Karpas-422 (cell line): ENCODE measurements at places on chromosomes 12 and 14.

- DNase-seq, result no peak
- H3K4me1 ChIP-seq, result no peaks in the 10 kb centered on the region
- H3K36me3 ChIP-seq, result no peaks in the 10 kb centered on the region
- no peak overlapping the region for H3K27ac ChIP-seq
- no peak overlapping the region for H3K4me3 ChIP-seq
- H3K27me3 ChIP-seq, result no peaks in the 10 kb centered on the region
These were observed 182.7 kb downstream of the KTN1 start for GRCh38 chr14:55762595-55763232.

GRCh38 chr12:81588235-81589008, 170.7 kb downstream of the PPFIA2 start:
- no peaks in the 10 kb centered on the region for H3K4me1 ChIP-seq
- H3K27me3 ChIP-seq, result no peaks in the 10 kb centered on the region
- no peak overlapping the region for H3K27ac ChIP-seq
- DNase-seq, result no peak
- no peak overlapping the region for H3K4me3 ChIP-seq

- DNase-seq, result no peak
These were observed 383.2 kb upstream of the ATP2B1 start for GRCh38 chr12:90091809-90092208.

DNA sequence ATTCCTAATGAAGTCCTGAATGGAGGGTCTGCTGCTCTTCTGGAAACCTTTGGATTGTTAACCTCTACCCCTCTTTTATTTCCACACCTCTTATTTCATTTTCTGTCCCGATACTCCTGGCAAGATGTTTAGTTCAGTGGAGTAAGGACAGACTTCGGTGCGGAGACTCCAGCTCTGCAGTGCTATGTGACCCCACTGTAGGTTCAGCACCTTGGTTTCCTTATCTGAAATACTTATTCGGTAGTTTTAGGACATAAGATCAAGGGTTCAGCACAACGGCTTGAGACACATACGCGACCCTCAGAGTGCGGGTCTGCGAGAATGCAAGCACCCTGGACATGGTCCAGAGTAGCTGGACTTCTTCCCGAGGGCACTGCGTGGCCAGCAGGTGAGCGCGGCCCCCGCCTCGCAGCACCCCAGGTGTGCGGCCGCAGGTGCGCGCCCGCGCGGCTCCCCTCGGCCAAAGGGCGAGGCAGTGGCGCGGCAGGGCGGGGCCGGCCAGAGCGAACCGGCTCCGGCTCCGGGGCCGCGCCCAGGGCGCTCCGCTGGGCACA, 465 bp upstream of the FGD4 start:
- no peak for DNase-seq
- peaks cover 11% of the 10 kb centered on the region for H3K4me1 ChIP-seq

GRCh38 chr12:1829306-1829900, 9.0 kb downstream of the LRTM2 start:
- H3K27me3 ChIP-seq, result no peaks in the 10 kb centered on the region
- H3K4me1 ChIP-seq, result no peaks in the 10 kb centered on the region
- no peak for DNase-seq
- no peak overlapping the region for H3K27ac ChIP-seq
- H3K36me3 ChIP-seq, result no peaks in the 10 kb centered on the region
- H3K4me3 ChIP-seq, result no peak overlapping the region

DNA sequence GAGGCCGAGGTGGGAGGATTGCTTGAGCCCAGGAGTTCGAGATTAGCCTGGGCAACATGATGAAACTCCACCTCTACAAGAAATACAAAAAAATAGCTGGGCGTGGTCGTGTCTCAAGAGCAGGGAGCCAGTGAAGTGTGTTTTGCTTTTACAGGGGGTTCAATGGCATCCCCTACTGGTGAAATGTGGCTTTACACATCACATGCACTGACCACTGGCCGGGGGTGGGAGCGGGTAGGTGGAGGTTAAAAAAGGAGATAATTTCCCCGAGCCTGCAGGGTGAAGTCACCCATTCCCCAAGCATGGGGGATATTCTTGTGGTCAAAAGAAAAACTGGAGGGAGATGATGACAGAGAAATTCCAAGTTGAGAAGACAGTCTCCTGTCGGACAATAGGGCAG, 63.6 kb upstream of the PWP1 start:
- H3K27me3 ChIP-seq, result no peaks in the 10 kb centered on the region
- H3K27ac ChIP-seq, result no peak overlapping the region
- DNase-seq, result peak; percentile 46
- no peaks in the 10 kb centered on the region for H3K4me1 ChIP-seq
- H3K36me3 ChIP-seq, result no peaks in the 10 kb centered on the region

- no peak for DNase-seq
- H3K4me3 ChIP-seq, result no peak overlapping the region
- no peak overlapping the region for H3K27ac ChIP-seq
- H3K27me3 ChIP-seq, result no peaks in the 10 kb centered on the region
- no peaks in the 10 kb centered on the region for H3K4me1 ChIP-seq
These were observed 34.4 kb downstream of the DDX51 start for GRCh38 chr12:132109741-132110140.

- H3K27me3 ChIP-seq, result no peaks in the 10 kb centered on the region
- no peaks in the 10 kb centered on the region for H3K36me3 ChIP-seq
- no peak overlapping the region for H3K4me3 ChIP-seq
- DNase-seq, result no peak
- H3K4me1 ChIP-seq, result peaks cover 25% of the 10 kb centered on the region
These were observed 36.6 kb upstream of the GZMB start for GRCh38 chr14:24670594-24670993.

DNA sequence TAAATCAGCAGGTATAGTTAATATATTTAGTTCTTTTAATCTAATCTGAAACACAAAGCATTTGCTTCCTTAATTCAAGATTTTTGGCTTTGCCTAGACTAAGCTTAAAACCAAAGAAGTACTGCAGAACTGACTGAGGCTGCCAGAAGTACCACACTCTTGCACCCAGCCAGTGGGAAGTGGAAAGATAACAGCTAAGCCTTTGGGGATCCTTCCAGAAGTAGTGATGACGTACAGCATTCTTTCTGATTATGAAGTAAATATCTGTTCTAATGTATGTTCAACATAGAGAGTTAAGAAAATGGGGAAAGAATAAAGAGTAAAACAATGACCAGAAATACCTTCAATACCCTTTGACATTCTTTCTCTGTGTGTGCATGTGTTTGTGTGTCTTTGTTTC, 19.3 kb downstream of the NTF3 start:
- no peak overlapping the region for H3K27ac ChIP-seq
- H3K36me3 ChIP-seq, result no peaks in the 10 kb centered on the region
- no peak overlapping the region for H3K4me3 ChIP-seq

DNA sequence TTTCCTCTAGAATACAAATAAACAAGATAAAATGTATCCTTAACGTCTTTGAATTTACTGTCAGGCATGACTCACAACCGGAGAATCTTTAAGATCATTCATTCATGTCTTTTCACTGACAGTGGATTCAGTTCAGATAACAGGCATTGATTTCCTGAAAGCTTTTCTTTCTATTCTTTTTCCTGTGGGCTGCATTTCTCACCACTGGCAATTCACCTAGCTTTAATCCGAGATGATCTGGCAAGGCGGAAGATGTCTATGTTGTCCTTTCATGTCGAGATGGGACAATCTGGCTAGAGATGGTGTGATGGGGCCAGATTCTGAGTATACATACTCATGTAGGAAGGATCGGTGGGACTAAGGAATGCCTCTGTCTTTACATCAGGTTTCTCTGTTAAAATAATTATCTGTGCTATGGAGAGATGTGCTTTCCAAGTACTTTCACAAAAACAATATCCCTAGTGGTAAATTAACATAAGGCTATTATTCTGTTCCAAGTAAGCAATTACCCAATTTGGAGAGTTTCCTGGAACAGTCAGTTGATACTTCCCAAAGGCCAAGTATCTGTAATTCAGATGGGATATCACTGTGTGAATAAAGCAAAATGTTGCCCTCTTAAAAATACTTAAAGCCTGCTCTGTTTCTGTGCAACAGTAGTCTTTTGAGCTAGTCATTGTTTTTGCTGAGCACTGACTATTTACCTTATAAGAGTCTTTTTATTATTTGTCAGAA, 17.8 kb downstream of the ACSS3 start:
- no peak overlapping the region for H3K4me3 ChIP-seq
- no peak overlapping the region for H3K27ac ChIP-seq
- H3K27me3 ChIP-seq, result no peaks in the 10 kb centered on the region
- no peaks in the 10 kb centered on the region for H3K4me1 ChIP-seq

DNA sequence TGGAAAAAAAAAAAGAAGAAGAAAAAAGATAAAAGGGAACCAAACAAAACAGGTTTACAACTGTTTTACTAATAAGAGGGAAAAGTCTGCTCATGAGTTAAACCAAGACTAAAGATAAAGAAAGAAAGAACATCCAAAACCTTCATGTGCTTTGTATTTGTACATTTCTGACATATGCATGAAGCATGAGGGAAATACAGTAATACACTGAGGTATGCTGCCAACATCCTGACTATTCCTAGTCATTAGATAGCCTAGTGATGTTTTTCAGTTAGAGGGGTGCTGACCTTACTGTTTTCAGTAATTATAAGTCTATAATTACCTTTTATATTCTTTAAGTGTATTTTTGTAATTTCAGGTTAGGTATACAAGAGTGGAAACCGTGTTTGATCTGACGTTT, 793.3 kb downstream of the DIO2 start:
- no peaks in the 10 kb centered on the region for H3K36me3 ChIP-seq
- no peaks in the 10 kb centered on the region for H3K27me3 ChIP-seq
- H3K4me3 ChIP-seq, result no peak overlapping the region
- no peak overlapping the region for H3K27ac ChIP-seq
- H3K4me1 ChIP-seq, result no peaks in the 10 kb centered on the region

DNA sequence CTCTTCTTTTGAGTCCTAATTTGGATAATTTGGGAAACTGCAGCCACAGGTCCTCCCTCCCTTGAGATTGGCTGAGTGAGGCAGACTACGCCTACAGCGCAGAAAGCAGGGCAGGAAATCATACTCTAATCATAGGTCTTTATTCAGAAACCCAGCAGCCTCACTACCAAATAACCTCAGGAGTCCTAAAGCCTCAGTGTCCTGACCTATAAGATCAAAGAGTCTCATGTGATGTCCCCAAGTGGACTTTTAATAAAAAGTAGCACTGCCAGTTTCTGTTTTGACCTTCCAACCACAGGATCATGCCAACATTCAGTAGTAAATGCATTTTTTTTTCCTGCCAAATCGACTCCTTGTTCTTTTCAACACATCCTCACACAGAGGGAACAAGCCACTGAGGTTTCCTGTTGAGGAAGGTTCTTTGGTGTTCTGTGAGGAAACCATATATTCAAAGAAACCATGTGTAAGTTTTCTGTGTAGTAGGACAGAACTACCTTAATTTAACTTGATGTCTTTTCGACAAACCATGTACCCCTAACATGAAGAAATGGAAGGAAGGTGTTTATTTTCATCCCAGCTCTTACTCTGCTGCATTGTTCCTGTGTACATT, 72.2 kb downstream of the VCPKMT start:
- H3K27ac ChIP-seq, result no peak overlapping the region
- no peak overlapping the region for H3K4me3 ChIP-seq
- peaks cover 19% of the 10 kb centered on the region for H3K4me1 ChIP-seq
- H3K27me3 ChIP-seq, result no peaks in the 10 kb centered on the region

- no peak for DNase-seq
- no peak overlapping the region for H3K27ac ChIP-seq
- H3K4me3 ChIP-seq, result peak overlapping the region; percentile 77
- peaks cover 33% of the 10 kb centered on the region for H3K4me1 ChIP-seq
These were observed 1.8 kb downstream of the APPL2 start for GRCh38 chr12:105234197-105234596.

GRCh38 chr12:3572560-3572959, 81.6 kb downstream of the PRMT8 start:
- H3K27me3 ChIP-seq, result no peaks in the 10 kb centered on the region
- H3K36me3 ChIP-seq, result no peaks in the 10 kb centered on the region
- no peak overlapping the region for H3K4me3 ChIP-seq
- no peak for DNase-seq
- H3K27ac ChIP-seq, result no peak overlapping the region

GRCh38 chr14:49545716-49546115, 40.5 kb downstream of the RPS29 start:
- peaks cover 2% of the 10 kb centered on the region for H3K27me3 ChIP-seq
- no peak overlapping the region for H3K4me3 ChIP-seq
- DNase-seq, result no peak
- no peaks in the 10 kb centered on the region for H3K4me1 ChIP-seq
- H3K27ac ChIP-seq, result no peak overlapping the region

DNA sequence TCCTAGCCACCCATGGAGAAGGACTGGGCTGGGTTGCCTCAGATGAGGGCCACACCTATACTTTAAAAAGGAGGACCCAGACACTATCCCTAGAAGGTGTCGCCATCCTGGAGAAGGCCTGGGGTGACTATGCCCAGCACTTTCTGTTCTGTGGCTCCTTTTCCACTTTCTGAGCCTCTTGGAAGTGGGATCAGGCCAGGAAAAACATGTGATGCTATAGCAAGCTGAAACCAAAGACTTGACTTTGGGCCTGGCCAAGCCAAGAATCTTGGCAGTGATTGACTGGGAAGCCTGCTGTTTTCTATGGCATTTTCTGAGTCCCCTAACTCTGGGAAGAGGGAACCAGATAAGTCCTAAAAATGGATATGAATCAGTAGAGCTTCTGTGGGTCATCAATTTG, 332.3 kb downstream of the ZFP36L1 start:
- H3K4me1 ChIP-seq, result no peaks in the 10 kb centered on the region
- H3K36me3 ChIP-seq, result no peaks in the 10 kb centered on the region
- H3K27me3 ChIP-seq, result no peaks in the 10 kb centered on the region
- no peak overlapping the region for H3K27ac ChIP-seq
- no peak for DNase-seq

GRCh38 chr12:14410841-14411569, 45.5 kb downstream of the ATF7IP start:
- DNase-seq, result no peak
- no peak overlapping the region for H3K27ac ChIP-seq
- H3K27me3 ChIP-seq, result no peaks in the 10 kb centered on the region
- peaks cover 40% of the 10 kb centered on the region for H3K36me3 ChIP-seq

DNA sequence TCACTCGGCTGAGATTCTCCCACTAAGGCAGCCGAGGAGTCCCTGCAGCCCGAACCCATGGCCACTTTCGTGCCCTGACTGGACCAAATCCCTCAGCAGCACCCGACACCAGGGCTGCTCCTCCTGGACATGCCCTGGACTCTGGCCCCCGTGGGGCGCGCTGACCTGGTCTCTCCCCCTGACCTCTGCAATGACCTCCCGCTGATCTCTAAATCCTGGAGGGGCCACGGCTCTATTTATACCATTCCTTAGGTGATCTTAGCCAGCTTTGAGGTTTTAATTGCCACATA, 148.4 kb downstream of the PIWIL1 start:
- no peak overlapping the region for H3K27ac ChIP-seq
- no peak overlapping the region for H3K4me3 ChIP-seq
- DNase-seq, result no peak
- no peaks in the 10 kb centered on the region for H3K36me3 ChIP-seq
- no peaks in the 10 kb centered on the region for H3K27me3 ChIP-seq

DNA sequence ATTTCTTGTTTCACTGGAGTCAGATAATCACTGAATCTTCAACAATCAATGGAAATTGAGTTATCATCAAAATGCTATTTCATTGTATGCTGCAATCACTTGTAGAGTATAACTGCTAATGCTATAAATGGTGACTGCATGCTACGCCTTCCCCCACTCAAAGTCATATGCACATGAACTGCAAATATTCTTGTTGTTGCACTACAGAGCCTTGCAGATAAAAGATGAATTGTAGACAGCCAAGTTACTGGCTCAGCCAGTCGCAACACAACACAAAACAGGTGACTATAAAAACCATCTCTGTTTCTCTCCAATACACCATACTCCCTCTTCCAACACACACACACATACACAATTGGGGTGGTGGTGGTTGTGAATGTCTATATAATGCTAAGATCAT, 171.0 kb upstream of the HMGA2 start:
- no peak overlapping the region for H3K27ac ChIP-seq
- no peak for DNase-seq
- no peak overlapping the region for H3K4me3 ChIP-seq
- H3K27me3 ChIP-seq, result no peaks in the 10 kb centered on the region
